ENCODE measurements at places on chromosomes 3 and 15.

- no peak for DNase-seq
These were observed 54.8 kb upstream of the P3H2 start for GRCh38 chr3:190175490-190175889.

GRCh38 chr15:101441696-101442095, 47.8 kb downstream of the PCSK6 start:
- DNase-seq: no peak

DNA sequence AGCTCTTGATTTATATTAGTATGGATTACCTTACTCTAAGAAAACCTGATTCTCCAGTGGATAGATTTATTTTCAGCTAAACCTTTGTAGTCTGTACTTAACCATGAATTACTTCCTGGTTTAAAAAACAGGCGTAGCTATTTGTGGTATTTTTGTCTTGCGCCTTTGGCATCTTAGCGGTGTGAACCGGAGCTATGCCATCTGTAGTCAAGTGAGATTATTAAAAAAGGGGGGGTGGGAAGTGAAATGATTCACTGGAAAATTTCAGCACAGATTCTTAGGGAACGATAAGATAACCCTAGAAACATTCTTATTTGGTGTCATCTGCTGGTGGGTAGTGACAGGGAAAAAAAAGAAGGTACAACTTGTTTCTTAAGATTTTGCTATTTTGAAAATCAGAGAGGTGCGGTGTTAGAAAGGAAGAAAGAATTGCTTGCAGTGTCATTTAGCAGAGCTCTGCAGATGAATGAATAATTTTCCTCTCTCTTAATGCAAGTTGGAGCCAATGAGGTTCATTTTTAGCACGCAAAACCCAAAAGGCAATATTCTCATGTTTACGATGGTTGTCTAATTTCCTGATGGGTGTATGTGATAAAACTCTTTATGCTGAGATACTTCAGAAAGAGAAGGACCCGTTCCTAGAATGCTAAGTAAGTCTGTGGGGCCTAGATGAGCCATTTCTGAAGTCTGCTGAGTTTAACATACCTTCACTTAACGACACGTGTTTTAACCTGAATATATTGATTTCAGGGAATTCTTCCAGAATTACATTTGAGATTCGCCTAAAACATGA, 44.0 kb downstream of the PSMD6 start:
- DNase-seq: peak; percentile 32

DNA sequence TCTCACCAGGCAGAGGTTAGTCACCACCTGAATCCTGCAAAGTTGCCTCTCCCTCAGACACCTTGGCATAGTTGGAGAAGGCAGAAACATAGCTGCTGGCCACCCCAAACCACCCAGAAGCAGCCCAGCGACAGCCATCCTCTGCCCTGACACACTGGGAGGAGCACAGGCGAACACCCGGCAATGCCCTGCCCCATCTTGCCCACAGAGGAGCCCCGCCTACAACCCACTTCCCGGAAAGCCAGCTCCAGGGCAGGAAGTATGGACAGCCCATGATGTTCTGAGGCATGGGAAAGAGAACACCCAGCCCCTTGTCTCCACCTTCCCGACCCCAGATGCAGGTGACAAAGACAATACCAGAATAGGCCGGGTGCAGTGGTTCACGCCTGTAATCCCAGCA, 12.6 kb upstream of the SHISA5 start:
- no peak for DNase-seq

DNA sequence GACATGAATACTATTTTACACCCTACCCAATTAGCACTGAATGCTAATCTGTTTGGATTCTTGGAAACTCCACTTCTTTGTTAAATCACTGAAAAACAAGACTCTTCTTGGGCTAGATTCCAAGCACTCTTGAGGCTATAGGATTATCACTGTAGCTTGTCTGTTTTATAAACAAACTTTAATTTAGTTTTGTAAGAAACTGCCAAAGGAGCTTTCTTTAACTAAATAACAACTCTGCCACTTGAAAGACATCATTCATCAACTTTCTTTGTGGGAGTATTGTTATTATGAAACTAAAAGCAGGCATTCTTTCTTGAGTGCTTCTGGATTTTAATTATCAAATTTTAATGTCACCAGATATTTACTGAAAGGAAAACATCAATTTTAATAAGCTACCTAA, 24.1 kb downstream of the CBLB start:
- no peak for DNase-seq

DNA sequence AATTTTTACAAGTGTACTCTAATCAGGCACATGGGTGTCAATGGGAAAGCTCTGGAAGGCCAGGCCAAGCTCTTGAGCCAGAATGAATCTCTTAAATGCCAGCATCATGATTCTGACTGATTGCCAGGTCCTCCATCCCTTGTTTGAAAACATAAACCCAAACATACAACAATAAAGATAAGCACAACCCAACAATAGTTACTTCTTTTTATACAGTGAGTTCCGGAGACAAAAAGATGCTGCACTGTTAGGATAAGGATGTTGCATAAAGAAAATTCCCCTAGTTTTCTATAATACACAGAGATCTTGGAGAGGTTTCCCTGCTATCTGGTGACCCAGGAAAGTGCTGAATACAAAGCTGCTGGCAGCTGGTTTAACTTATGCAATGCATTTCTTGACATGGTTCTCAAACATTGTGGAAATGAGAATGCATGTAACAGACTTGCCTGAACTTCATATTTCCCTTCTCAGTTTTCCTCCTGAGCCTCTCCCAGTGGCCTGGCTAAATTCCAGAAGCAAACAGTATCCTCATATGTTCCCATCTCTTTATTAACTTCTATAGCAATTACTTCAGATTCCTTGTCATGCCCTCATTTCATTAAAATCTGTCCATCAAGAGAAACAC, 180.1 kb upstream of the PRICKLE2 start:
- DNase-seq: no peak

DNA sequence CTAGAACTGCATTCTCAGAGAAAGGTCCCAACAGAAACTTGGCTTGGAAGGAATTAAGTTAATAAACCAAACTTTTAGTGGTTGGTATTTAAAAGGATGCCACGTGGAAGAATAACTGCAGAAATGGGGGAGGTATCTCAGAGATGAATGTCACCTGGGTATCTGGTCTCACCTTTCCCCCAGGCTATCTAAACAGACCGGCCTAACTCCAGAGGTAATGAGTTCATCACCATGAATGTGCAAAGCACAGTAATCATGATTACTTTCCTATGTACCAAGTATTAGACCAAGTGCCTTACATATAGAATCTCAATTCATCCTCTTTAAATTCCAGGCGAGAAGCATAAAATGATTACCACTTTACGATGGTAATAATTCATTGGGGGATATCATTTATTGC, 80.8 kb downstream of the FBN1 start:
- DNase-seq: no peak

DNA sequence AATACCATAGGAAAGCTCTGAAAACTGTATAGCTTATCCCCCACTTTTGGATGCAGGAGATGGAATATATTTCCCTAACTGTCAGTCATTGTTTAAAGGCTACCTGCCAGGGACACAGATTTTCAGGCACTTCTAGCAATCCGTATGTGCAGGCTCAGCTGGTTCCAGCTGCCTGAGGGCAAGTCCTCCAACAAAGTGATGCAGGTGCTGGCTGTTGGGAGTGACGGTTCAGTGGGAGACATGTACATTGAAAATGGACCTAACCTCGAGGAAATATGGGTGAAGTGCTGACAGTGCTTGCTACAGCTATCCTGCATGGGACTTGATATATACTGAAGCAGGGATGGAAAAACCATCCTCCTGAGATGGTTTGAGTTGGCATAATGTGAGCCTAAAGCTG, 153.1 kb upstream of the GAP43 start:
- no peak for DNase-seq

DNA sequence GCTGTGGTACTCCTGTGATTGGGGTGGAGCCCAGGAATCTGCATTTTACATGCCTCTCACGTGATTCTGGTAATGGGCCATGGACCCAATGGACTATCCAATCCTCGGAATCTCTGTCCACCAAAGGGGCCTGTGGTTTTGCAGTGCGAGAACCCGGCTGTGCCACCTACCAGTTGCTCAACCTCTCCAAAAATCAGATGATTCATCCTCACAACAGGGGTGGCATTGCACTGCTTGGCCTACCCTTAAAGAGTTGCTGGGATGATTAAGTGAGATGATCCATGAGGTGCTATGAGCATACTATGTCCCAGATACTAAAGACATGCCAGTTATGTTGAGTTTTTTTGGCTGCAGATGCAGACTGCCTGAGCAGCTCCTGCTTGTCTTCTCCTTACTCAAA, 5.1 kb downstream of the ANP32A start:
- no peak for DNase-seq

DNA sequence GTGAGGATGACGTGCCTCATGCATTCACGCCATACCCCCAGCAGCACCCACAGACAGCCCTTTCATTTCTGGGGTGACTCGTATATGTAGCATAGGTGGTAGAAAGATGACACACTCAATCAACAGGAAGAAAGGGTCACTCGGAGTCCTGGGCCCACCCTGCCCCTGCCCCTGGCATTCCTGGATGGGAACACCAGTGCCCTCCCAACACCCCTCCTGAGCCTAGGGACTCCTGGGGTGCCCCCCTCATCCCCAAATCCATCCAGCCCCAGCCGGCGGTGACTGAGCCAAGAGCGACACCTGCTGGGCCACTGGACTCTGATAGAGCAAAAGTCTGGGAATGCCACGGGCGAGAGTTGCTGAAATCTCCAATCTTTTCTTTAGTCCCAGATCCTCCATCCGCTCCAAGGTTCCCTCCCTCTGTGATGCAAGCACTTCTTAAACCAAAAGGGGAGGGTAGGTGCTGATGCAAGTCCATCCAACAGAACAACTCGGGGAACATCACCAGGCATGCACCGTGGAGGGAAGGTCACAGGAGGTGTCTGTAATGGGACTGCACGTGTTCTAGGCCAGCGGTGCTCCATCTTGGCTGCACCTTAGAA, 31.1 kb downstream of the ACAN start:
- no peak for DNase-seq

All from effector memory CD4-positive, alpha-beta T cell (primary cell).